ENCODE measurements at places on chromosomes 6 and 20. TPM values are rescaled to one million over a fixed set of nuclear protein-coding genes. Genes with fewer than 3 reads are reported as not detected.

Gene MUC22
- not detected for total RNA-seq

Gene LY6G5B
- total RNA-seq, result 2.1 TPM

Gene DEFB124
- total RNA-seq, result not detected

- no peak overlapping the region for H3K4me3 ChIP-seq
- H3K36me3 ChIP-seq, result no peaks in the 10 kb centered on the region
- DNase-seq, result no peak
- H3K4me1 ChIP-seq, result no peaks in the 10 kb centered on the region
- no peak overlapping the region for H3K27ac ChIP-seq
Observed at GRCh38 chr6:19210849-19211590, 626.1 kb upstream of the ID4 start.

GRCh38 chr6:100381111-100381510, 83.6 kb downstream of the SIM1 start:
- no peaks in the 10 kb centered on the region for H3K27me3 ChIP-seq
- H3K4me3 ChIP-seq, result no peak overlapping the region
- DNase-seq, result no peak
- no peaks in the 10 kb centered on the region for H3K36me3 ChIP-seq

GRCh38 chr6:5899216-5900045, 107.3 kb downstream of the NRN1 start:
- no peaks in the 10 kb centered on the region for H3K27me3 ChIP-seq
- DNase-seq, result no peak
- H3K4me3 ChIP-seq, result no peak overlapping the region

DNA sequence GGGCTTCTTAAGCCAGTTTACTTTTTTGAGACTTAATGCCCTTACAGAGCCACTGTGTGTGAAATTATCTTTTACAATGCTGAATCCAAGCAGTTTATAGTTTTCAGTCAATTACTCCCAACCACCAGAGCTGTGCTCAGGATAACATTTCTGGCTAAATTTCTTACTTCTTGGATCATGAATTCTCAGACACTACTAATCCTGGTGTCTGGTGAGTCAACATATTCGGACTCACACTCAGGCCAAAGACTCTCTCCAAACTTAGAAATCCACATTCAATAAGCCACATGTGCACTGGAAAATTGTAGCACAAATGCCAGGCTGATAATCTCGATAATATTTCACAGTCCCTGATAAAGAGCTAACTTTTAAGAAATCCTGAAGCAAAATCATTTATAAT, 49.0 kb downstream of the PTPRT start:
- H3K27ac ChIP-seq, result no peak overlapping the region
- no peaks in the 10 kb centered on the region for H3K27me3 ChIP-seq
- H3K36me3 ChIP-seq, result no peaks in the 10 kb centered on the region
- no peak for DNase-seq
- peaks cover 22% of the 10 kb centered on the region for H3K4me1 ChIP-seq
- no peak overlapping the region for H3K4me3 ChIP-seq

DNA sequence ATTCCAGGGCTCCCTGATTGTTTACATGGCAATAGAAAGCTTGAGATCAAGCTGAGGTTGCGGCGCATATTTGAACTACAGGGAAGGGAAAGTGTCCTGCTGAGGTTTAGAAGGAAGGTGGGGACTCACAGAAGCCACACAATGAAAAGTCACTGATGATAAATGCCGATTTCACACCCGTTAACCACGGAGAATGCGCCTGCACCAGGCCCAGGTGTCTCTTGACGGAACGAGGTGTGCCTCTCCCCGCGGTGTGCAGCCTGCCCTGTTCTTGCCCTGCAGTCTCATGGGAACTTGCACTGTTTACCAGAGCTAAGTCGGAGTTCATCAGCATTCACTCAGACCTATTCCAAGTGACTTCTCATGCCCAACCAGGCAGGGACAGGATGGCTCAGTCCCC, 90.3 kb downstream of the LY86 start:
- peaks cover 12% of the 10 kb centered on the region for H3K4me1 ChIP-seq
- no peaks in the 10 kb centered on the region for H3K27me3 ChIP-seq
- no peak for DNase-seq
- no peak overlapping the region for H3K27ac ChIP-seq
- H3K36me3 ChIP-seq, result no peaks in the 10 kb centered on the region

DNA sequence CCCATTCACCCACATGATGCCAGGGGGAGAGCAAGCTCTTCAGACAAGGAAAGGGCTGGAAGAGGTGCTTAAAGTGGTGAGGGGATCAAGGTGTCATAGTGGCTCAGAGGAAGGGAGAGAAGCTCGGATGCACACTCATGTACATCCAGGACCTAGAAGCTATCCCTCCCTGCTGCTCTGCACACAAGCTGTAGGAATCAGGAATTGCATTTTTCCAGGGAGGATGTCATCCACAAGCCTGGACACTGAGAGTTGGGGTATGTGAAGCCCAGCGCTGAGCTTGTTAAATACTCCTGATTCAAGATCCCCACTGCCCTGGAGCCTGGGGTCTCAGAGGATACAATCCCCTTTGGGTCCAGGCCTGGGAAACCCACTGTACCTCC, 85.8 kb upstream of the CCDC167 start:
- H3K27ac ChIP-seq, result no peak overlapping the region
- no peak for DNase-seq
- H3K36me3 ChIP-seq, result no peaks in the 10 kb centered on the region
- peaks cover 25% of the 10 kb centered on the region for H3K4me1 ChIP-seq
- H3K4me3 ChIP-seq, result no peak overlapping the region

GRCh38 chr6:34559651-34560365, 3.7 kb upstream of the SPDEF start:
- no peak overlapping the region for H3K4me3 ChIP-seq
- H3K27me3 ChIP-seq, result no peaks in the 10 kb centered on the region
- H3K36me3 ChIP-seq, result no peaks in the 10 kb centered on the region
- no peak overlapping the region for H3K27ac ChIP-seq
- no peak for DNase-seq
- peaks cover 13% of the 10 kb centered on the region for H3K4me1 ChIP-seq
